ENCODE measurements at places on chromosomes 7 and 10. TPM values are rescaled to one million over a fixed set of nuclear protein-coding genes. Genes with fewer than 3 reads are reported as not detected.

The SLC26A3 gene
- not detected for total RNA-seq

The NPSR1 gene
- not detected for total RNA-seq

The CCZ1 gene
- 78.6 TPM for total RNA-seq

The ZNF727 gene
- total RNA-seq: not detected

The C10orf105 gene
- total RNA-seq: not detected

The RPEL1 gene
- not detected for total RNA-seq

The EPO gene
- not detected for total RNA-seq

All from A549 treated with CpdA at 1 μM for 4 hours (cell line).